ENCODE measurements at places on chromosomes 12 and 14.

DNA sequence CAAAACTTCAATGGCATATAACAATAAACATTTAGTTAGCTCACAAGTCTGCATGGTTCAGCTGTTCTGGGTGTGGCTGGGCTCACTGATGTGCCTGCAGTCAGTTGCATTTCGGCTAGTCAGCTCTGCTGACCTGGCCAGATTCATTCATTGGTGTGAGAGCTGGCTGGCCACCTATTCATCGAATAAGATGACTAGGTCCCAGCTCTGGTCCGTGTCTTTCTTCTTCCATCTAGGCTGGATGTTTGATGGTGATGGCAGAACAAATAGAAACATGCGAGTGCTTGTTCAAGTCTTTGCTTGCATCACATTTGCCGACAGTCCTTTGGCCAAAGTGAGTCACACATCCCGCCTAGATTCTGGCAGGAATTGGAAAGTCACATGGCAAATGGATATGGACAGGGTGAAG, 203.3 kb upstream of the CRY1 start:
- DNase-seq, result no peak

- DNase-seq, result no peak
These were observed 270.4 kb downstream of the NEDD1 start for GRCh38 chr12:97177481-97177880.

GRCh38 chr14:103281496-103282231, 52.4 kb upstream of the EIF5 start:
- DNase-seq, result peak; percentile 75

GRCh38 chr12:14257734-14258574, 107.5 kb upstream of the ATF7IP start:
- DNase-seq, result peak; percentile 97

- no peak for DNase-seq
These were observed 23.3 kb upstream of the EMP1 start for GRCh38 chr12:13173012-13173932.

- no peak for DNase-seq
These were observed 19.4 kb downstream of the EGLN3 start for GRCh38 chr14:33931461-33931860.

DNA sequence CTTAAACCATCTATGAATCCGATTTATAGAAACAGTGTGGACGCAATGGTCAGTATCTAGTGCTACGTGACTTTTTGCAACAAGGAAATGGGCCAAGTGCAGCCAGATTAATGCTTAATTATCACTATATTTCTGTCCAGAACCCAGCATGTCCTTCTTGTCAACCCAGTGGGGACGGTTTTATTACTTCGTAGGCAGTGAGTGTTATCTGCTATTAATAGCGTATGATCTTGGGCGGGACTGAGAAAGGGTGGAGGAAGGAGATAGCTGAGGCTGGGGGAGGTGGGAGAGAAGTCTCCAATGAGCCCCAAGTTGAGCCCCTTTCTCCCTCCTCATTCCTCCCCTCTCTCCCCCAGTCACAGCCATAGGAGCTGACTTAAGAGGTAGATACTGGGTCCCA, 59.7 kb upstream of the FAM222A start:
- DNase-seq, result no peak

- no peak for DNase-seq
These were observed 127.1 kb downstream of the FIGNL2 start for GRCh38 chr12:51721282-51721940.

GRCh38 chr12:53086361-53086760, 7.2 kb upstream of the SPRYD3 start:
- DNase-seq, result no peak

DNA sequence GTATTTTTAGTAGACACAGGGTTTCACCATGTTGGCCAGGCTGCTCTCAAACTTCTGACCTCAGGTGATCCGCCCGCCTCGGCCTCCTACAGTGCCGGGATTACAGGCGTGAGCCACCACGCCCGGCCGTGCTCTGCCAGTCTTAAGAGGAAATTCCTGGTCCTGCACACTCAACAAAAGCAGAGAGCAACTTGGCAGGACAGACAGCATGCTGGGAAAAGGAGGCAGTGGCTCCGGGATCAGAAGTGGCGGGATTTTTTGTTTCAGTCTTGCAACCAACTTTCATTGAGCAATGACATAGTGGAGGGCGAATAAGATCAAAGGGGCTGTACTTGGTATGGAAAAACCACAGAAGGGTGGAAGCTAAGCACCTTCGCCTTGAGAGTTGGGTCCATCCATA, 2.1 kb downstream of the CKAP4 start:
- no peak for DNase-seq

DNA sequence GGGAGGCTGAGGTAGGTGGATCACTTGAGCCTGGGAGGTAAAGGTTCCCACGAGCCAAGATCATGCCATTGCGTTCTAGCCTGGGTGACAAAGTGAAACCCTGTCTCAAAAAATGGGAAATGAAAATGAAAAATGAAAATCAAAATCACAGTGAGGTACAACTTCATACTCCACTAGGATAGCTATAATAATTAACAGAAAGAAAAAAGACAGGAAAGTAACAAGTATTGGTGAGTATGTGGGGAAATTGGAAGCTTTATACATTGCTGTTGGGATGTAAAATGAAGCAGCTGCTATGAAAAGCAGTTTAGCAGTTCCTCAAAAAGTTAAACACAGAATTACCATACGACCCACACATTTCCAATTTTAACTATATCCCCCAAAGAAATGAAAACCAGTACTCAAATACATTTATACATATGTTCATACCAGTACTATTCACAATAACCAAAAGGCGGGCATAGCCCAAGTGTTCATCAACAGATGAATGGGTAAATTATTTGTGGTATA, 22.2 kb downstream of the SGPP1 start:
- DNase-seq, result no peak

DNA sequence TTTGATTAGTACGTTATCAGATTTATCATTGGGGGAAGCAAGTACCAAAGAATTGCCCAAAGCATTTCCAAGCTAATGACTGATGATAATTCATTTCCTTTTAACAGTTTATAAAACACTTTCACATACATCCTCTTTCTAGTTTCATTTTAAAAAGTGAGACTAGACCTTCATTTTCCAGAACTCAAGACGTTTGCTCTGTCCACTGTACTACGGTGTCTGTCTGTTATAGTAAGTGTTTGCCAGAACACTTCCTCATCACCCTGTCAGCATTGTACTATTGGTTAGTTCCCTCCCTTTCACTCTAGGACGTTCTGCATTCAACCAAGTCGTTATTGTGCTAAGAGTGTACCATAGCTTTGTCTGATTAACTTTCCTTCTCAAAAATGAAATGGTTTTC, 81.7 kb upstream of the TMEM263 start:
- no peak for DNase-seq

GRCh38 chr12:91923864-91924263, 221.8 kb downstream of the BTG1 start:
- no peak for DNase-seq
